ENCODE measurements at places on chromosomes 3 and 15.

- DNase-seq, result no peak
These were observed 10.9 kb upstream of the CDC25A start for GRCh38 chr3:48199117-48199516.

- DNase-seq, result no peak
These were observed 96.8 kb downstream of the ADAMTS17 start for GRCh38 chr15:100244796-100245486.

DNA sequence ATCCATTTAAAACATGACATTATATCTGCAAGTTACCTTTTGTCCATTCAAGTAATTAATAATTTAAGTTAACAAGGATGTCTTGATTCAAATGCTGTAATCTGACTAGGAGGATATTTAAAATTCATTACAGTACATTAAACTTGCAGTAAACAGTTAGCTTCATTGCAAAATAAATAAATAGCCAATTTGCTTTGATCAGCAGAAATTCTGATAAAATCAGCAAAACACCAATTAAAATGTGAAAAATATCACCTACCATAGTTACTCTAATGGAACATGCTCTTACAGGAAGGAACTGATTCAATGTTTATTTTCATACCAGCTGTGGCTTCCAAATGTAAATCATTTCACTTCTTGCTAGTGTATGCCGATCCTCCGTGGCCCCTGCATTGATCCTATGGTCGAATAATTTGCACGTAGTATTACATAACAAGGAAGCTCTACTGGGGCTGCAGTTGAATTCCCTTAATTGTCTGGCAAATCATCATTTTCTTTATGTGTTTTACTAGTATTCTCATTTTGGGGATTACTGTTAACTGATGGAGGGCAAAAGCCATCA lies 150.7 kb downstream of the FOXB1 start:
- no peak for DNase-seq

DNA sequence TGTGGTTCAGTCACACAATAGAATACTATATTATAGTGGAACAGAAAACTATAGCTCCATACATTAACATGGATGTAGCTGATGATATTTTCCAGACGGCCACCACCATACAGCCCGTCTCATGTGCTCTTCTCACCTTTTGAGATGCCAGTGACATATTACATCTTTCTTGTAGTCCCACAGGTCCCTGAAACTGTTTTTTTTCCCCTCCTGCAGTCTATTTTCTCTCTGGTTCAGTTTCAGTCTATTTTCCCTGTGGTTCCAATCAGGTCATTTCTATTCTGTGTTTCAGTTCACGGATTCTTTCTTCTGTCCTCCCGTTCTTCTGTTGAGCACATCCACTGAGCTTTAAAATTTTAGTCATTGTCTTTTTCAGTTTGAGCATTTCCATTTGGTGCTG lies 72.2 kb downstream of the PPCDC start:
- DNase-seq, result no peak
